BE2C (cell line): ENCODE measurements at places on chromosomes 16 and 17.

DNA sequence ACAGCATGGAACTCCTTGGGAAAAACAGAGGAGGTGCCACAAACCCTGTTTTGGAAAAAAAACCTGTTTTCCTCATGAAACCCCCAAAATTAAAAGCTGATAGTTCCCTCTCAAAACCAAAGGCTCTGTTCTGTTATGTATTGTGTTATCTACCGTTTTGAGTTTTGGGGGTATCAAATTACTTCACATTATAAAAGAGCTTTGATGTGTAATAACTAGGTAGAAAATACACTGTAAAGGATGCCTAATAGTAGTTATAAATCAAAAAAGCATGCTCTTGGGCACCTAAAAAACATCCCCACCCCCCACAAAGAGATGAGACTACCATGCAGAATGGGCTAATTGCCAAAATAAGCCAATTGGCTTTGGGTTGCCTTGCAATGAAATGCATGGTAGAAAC, 30.8 kb downstream of the C16orf54 start:
- no peak for DNase-seq

DNA sequence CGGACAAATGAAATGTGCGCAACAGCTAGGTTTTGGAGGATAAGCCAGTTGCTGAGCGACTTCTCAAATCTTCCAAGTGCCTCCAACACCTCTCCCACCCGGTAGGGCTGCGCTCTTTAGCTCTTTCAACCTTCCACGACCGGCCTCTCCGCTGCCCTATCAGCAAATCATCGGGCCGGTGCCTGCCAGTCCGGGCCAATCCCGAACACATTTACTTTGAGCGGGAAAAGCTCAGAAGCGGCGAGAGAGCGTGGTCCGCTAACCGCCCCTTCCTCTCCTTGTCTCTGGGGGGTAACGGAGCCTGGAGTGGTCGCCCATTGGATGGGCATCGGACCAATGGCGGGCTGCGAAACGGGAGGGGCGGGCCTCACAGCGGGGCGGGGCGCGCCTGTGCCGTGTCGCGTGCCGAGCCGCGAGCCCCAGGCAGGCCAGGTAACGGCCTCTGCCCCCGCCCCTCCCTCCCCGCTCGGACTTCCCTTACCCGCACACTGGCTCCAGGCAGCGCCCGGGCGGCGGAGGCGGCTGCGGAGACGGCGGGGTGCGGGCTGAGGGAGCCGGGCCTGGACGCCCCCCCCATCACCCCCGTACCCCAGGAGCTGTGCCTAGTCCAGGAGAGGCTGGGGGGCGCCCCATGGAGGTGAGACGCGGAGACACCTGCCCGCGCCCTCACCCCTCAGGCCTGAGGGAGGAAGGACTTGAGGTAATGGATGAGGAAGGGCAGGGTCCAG, at the start of gene MEIOC:
Gene MEIOC, plus strand, starts transcription at position 486 of the 728 bp plus-strand sequence. Its CDS starts 146 bp downstream, at position 632.
- no peak for DNase-seq

GRCh38 chr16:89899879-89900481, 18.7 kb upstream of the MC1R start:
- no peak for DNase-seq

GRCh38 chr16:83689385-83689831, 118.4 kb upstream of the HSBP1 start:
- no peak for DNase-seq

GRCh38 chr16:21159281-21159951, 942 bp downstream of the LDAF1 start:
- no peak for DNase-seq

- no peak for DNase-seq
Measured at GRCh38 chr17:29155966-29156338, 24.2 kb downstream of the MYO18A start.

DNA sequence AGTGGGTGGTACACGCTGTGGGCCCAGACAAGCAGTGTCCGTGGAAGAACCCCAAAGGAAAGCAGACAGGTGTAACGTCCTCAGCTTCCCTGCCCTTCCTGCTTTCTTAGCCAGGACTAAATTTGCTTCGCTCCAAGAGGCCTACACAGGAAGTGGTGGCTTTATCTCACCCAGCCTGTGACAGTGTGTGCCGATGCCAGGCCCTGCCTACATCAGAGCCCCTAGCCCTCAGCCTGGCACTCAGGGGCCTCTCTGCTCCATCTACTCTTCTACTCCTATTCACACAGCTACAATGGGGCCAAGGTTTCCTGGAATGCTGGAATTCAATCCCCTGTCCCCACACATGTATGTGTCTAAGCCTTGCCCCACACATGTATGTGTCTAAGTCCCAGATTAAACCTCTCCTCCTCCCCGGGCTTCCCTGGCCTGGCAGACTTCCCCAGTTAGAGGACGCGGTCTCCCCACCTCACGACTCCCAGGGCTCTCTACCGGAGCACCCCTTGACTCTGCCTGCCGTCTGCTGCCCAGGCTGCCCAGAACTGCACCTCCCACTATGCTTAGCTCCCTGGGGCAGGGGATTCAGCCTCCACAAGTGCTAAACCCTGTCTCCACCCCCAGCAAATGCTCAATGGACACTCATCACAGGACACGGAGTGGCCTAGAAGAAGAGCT, 8.2 kb downstream of the PGAP3 start:
- DNase-seq: no peak

DNA sequence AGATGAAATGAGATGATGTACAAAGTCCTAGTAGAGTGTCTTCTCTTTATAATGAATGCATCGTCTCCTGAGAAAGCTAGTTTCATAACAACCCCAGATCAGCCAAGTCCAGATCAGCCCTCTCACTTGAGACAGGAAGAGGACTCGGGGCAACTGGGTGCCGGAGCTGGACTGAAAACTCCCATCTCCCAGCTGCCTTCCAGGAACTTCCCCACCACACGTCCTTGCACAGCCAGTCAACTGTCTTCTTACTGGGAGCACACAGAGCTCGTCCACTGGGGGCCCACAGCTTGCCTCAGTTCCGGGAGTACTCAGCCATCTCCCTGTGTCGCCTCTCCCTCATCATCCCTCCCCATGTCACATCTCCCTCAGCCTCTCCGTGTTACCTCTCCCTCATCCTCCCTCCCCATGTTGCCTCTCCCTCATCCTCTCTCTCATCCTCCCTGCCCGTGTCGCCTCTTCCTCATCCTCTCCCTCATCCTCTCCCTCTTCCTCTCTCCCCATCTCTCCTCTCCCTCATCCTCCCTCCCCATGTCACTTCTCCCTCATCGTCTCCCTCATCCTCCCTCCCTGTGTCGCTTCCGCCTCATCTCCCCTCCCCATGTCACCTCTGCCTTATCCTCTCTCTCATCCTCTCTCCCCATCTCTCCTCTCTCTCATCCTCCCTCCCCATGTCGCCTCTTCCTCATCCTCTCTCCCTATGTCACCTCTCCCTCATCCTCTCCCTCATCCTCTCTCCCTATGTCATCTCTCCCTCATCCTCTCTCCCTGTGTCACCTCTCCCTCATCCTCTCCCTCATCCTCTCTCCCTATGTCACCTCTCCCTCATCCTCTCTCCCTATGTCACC, 22.4 kb upstream of the KCNH6 start:
- DNase-seq: no peak

DNA sequence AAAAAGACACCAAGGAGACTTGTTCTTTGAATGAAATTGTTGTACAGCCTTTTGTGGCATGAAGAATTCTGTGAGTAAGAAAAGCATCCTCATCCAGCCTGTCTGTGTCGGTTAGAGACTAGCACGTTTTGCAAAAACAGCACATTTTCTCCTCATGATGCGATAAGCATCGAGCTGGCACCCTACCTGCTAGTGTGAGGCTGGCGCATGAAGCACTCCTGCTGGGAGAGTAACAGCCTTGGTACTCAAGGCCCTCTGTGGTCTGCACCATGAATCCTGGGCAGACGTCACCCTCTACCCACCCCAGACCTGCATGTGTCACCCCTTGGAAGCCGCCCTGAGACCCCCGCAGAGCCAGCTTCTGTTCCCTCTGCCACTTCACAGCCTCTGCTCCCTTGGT, 92.6 kb upstream of the TMEM132E start:
- no peak for DNase-seq

- DNase-seq: peak; percentile 37
Measured at GRCh38 chr17:76925441-76925891, 57.3 kb downstream of the MGAT5B start.

DNA sequence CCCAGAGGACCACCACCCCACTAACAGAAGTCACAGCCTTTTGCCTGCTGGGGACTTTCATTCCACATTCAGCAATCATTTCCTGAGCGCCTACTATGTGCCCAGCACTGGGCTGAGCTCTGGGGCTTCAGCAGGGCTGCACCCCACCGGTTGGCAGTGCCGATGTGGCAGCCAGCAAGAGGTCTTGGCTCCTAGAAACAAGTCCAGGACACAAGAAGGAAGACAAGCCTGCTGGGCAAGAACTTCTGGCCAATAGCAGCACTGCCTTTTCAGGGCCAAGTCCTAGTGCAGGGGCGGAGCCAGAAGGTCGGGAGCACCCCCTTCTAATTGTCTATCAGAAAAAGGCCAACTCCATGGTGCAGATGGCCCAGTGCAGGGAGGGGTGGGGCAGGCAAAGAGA, 13.0 kb upstream of the HOXB9 start:
- no peak for DNase-seq

DNA sequence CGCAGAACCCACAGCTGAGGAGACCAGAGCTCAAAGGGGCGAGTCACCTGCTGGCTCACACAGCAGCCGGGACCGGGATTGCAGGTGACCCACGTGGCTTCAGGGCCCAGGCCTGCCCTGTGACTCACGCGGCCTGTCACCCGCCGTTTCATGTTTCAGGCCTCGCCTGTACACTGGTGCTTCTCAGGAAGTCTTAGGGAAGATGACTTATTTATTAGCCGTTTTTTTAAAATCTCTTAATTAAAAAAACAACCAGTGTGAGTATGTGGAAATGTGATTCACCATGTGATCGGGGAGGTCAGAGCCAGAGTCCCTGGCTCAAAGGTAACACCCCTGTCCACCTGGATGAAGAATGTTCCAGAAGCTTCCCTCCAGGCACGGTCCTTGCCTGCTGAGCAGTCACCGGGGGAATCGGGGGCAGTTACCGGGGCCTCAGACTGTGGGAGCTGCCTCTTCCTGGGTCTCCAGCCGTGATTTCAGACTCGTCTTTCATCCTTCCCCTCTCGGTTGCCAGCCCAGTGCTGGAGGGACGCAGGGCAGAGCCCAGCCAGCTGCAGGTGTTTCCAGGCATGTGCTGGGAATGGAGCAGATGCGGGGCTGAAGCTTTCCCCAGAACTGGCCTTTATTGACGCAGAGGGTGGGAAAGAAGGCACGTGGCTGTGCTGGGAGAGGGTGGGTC, 49.3 kb downstream of the CMIP start:
- DNase-seq: no peak

- peak; percentile 8 for DNase-seq
Measured at GRCh38 chr16:85421338-85422195, 191.6 kb upstream of the GSE1 start.

GRCh38 chr16:25692742-25693508, 1.2 kb downstream of the HS3ST4 start:
- no peak for DNase-seq

DNA sequence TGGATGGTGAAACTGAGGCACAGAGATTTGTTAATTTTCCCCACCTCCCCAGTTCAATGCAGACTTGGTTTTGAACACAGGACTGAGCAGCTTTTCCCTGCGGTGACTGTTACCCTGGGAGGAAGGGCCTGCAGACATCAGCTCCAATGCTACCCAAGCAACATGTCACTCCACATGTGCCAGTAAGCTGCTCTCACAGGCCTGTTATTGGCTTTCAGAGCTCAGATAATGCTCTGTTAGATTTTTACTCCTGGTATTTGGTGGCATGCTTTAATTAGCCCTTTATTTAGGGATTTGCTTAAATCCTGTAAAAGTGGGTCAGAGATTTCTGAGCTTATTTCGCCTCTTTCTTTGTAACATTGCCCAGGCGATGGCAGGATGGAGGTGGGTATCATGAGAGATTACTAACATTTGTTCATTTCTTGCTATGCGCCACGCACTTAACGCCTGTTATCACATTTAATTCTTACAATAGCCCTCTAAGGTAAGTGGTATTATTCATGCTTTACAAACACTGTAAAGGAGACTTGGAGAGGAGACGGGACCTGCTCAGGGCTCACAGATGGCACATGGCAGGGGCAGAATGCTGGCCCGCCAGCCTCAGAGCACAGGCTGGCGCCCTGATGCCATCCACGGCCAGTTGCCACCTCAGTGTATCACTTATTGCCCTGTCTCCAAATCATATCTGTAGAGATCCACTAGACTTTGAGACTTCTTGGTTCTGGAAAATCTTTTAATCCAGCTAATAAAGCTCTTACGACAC, 84.0 kb upstream of the CACNG5 start:
- no peak for DNase-seq

- DNase-seq: no peak
Measured at GRCh38 chr16:87172632-87173031, 144.6 kb downstream of the C16orf95 start.

DNA sequence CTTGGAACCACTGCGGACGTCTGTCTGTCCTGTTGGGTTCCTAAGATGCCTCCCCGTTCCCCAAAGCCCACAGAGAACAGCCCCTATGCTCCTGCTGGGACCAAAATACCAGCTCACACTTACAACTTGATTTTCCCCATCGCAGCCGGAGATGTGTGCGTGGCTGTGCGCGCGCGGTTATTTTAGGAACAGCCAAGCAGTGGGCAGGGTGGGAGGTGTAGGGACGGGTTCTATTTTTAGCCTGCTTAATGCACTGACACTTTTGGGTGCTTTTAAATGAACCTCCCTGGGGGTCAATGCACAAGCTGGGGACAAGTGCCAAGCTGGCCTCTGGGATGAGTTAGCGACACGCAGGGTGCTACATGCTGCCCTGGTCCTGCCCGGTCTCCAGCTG, 74.1 kb downstream of the KLHDC4 start:
- DNase-seq: no peak

DNA sequence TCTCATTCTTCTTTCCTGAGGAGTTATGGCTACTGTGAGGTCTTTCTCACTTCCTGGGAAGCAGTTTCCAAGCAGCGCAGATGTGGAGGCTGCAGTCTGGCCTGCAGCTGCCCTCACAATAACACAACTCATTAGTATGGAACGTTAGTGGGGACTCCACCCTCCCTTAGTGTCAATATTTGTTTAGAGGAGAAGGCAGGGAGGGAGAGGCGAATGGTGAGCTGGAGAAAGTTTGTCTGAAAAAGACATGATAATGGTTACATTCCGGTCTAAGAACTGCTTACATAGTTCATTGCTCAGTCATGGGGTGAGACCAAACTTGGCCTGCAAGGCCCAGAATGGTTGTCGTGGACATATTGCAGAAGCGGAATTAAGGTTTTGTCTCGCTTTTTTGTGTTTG, 170.2 kb downstream of the HS3ST3B1 start:
- DNase-seq: no peak
